Naive thymus-derived CD4-positive, alpha-beta T cell (primary cell): ENCODE measurements at places on chromosomes 16 and 17.

- no peak for DNase-seq
These were observed 225.9 kb upstream of the XYLT1 start for GRCh38 chr16:17696616-17697015.

DNA sequence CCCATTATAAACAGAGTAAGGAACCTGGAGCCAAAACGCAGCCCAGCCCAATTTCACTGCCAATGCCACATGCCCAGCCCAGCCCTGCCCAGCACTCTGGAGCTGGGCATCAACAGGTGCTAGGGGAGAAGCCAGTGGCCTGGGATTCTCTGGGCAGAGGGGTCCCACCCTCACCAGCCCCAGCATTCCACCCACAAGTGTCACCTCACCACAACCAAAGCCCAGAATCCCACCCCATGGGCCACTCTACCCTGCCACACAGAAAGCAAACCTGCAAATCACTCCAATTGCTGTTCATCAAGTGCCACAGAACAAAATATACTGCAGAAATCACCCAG is 102.5 kb upstream of the CDH5 start:
- no peak for DNase-seq

DNA sequence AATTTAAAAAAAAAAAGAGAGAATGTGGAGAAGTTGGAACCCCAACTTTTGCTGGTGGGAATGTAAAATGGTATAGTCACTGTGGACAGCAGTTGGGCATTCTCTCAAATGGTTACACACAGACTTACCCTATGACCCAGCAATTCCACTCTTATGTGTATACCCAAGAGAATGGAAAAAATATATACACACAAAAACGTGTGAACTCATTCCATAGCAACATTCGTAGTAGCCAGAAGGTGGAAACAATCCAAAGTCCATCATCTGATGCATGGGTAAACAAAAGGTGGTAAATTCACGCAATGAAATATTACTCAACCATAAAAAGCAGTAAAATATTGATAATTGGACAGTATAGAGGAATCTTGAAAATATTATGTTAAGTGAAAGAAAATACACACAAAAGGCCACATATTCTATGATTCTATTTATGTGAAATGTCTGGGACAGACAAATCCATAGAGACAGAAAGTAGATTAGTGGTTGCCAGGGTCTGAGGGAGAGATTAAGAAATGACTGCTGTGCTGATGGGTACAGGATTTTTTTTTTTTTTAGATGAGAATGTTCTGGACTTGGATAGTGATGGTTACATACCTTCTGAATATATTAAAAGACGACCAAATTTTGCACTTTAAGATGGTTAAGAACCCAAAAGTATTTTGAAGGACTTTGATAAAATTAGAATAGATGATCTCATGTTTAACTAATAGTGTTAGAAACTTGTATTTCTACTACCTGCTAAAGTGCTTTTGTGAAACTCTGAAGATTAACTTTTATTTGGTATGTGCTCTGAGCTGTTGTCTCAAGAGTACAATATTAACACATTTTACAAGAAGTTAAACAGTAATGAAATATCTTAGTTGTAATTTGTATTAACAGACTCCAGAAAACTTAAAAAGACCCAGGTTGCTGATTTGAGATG is 60.9 kb downstream of the MRTFB start:
- DNase-seq = no peak

DNA sequence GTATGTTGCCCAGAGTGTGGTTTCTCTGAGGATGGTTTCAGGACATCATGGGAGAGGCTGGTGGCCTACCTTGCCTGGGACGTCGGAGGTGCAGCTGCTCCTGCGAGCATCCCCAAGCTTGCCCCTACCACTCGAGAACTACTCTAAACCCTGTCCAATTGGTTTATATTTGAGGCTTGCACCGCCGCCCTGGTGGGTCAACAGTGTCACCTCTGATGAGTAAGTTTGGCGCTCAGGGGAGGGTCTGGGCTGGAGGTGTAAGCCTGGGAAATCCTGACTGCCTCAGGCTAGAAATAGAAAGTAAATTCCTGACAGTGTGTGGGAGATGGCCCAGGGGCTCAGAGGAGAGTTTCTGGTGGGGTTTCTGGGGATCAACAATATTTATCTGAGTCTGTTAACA is 48.2 kb downstream of the CCDC42 start:
- no peak for DNase-seq

GRCh38 chr16:24973809-24974461 is 41.2 kb downstream of the ARHGAP17 start:
- no peak for DNase-seq

DNA sequence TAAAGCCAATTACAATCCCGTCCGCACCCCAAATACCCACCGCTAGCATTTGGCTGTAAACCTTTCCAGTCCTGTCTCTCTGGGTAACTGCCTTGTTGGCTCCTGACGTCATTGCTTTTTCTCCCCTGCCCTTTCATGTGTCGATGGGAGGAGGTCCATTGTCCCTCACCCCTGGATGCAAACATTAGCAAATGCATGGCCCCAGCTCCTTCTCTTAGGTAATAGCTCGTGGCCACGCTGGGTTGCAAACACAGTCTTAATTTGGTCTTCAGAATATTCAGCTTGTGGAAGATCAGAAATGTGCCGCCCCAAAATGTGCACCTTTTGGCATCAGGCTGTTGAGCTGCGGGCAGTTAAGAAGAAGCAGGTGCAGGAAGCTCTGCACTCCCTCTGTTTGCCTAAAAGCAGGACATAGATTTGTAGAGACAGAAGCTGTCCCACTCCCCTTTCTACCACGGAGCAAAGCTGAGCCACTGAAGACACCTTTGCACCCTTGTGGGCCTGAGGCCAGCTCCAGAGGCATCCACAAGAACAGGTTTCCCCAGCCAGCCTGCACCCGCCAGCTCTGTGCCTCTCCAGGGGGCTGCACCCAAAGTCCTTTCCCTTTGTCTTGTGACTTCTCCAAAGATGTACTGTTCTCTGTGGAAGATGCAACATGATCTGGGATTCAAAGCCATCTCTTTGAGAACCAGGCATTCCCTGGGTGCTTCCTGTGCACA is 127.3 kb downstream of the MGAT5B start:
- peak; percentile 22 for DNase-seq

DNA sequence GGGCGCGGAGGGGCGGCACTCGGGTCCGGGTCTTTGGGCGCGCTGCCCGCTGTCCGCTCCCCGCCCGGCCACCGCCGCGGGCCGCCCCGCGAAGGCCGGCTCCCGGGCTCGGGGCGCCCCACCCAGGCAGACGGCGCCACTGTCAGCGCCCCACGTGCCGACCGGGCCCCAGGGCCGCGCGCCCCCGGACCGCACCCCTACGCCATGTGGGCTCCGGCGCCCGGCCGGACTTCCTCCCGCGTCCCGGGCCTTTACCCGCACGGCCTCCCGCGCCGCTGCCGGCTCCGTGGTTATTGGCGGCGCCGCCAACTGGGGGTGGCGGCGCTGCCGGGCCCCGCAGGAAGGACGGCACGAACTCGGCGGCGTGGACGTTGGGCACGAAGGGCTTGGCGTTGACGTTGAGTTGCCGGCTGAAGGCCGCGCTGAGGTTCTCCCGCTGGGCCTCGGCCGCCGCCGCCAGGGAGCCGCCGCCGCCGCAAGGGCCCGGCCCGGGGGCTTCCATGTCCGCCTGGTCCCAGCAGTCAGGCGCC is 577 bp downstream of the GSPT1 start:
- peak; percentile 34 for DNase-seq

DNA sequence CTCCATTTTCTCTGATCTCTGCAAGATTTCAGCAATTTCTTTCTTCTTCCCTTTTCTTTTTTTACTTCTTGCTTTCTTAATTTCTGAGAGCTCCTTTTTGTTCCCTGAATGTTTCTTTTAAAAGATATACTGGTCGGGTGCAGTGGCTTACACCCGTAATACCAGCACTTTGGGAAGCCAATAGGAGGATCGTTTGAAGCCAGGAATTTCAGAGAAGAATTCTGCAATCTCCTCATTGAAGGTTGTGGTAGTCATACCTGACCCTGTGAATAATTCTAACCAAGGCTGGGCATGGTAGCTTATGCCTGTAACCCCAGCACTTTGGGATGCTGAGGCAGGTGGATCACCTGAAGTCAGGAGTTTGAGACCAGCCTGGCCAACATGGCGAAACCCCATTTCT is 15.6 kb upstream of the ABCC1 start:
- DNase-seq = no peak

GRCh38 chr17:74682471-74683190 is 30.1 kb downstream of the CD300LF start:
- DNase-seq = no peak
